ENCODE measurements at places on chromosomes 6 and 20. TPM values are rescaled to one million over a fixed set of nuclear protein-coding genes. Genes with fewer than 3 reads are reported as not detected.

The CAGE1 gene
- not detected for total RNA-seq

The EEF1E1 gene
- 58.1 TPM for total RNA-seq

The TLDC2 gene
- not detected for total RNA-seq

The HDGFL1 gene
- total RNA-seq = not detected

The SIGLEC1 gene
- total RNA-seq = not detected

The TTBK1 gene
- total RNA-seq = 0.12 TPM

- DNase-seq = no peak
Observed at GRCh38 chr20:1183153-1183552, 1.6 kb downstream of the TMEM74B start.

DNA sequence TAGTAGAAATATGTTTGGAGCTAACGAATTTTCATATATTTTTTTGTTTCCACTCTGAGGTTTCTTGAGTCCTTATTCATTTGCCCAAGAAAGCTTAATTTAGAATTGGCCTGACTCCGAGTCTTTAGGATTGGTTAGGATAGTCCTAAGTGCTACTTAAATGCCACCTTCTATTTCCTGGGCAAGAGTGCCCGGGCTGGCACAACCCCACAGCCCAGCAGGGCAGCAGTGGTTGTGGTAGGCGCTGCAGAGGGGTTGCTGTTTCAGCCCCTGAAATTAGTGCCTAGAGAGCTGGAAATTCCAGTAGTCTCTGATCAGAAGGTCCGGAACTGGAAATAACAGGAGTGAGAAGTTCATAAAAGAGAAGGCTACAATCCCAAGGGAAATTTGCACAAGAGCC lies 139.4 kb upstream of the TENT5A start:
- no peak for DNase-seq

GRCh38 chr20:973785-974194 lies 28.3 kb downstream of the RSPO4 start:
- no peak for DNase-seq

DNA sequence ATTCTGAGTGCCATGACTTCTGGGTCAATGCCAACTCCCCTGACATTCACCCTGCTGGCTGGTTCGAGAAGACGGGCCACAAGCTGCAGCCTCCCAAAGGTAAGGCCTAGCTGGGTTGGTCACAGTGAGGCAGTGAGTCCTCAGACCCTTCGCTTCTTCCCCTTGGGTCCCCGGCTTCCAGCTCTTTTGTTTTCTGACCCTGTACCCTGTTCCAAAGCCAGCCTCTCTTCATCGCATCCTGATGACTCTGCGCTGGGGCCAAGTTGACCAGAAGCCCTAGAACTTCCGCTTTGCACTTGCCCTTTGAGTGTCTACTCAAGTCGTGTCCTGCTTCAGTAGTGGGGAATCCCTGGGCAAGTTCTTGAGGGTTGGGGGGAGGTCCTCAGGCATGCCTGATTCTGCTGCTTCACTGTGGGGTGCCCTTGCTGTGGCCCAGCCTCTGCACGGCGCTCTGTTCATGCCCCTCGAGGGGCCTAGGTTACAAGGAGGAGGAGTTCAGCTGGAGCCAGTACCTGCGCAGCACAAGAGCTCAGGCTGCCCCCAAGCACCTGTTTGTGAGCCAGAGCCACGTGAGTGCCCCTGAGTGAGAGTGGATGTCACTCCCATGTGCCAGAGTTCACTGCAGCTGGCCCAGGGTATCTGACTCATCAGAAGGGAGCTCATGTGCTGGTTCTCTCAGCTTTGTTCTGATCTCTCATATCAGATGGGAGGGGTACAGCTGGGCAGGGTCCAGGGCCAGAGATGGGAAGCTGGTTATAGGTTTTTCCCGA lies 23.0 kb downstream of the L3MBTL1 start:
- no peak for DNase-seq

GRCh38 chr20:23624324-23624691 lies 13.4 kb downstream of the CST3 start:
- DNase-seq = no peak

DNA sequence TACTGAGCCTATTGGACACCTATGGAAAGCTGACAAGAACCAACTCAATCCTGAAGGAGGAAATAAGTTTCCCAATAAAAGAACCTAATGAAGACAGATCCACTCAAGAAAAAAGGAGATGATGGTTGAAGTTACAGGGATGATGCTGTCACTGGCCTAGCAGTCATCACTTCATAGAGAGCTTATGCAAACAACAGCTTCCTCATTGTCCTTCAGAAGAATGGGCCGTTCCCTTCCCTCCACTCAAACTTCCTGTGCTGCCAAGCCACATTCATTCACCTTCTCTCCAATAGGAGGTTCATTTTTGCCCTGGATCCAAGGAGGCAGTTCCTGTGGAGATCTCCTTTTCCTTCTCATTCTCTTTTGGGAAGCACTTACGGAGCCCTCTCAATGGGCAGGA lies 13.8 kb upstream of the PM20D2 start:
- DNase-seq = no peak

DNA sequence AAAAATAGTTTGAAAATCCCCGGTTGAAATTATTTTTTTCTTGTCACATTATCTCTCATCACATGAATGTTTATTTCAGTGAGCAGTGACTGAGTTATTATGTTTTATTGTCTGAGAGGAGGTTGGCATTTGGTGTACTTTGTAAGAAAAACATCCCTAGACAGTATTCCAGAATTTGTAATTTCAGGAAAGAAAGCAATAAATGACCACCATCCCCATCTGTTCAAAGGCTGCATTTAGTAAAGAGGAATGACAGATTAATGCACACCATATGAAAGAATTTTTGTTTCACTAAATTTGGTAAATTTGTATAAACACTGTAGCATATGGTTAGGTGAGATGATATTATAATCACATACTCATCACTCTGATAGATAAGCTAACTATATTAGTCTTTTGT lies 57.1 kb upstream of the FUT9 start:
- DNase-seq = no peak

GRCh38 chr6:28478518-28478917 lies 35.2 kb upstream of the ZSCAN23 start:
- no peak for DNase-seq

GRCh38 chr6:11722805-11723631 lies 55.6 kb downstream of the ADTRP start:
- no peak for DNase-seq

GRCh38 chr6:170093658-170094596 lies 197.0 kb downstream of the DLL1 start:
- DNase-seq = no peak

DNA sequence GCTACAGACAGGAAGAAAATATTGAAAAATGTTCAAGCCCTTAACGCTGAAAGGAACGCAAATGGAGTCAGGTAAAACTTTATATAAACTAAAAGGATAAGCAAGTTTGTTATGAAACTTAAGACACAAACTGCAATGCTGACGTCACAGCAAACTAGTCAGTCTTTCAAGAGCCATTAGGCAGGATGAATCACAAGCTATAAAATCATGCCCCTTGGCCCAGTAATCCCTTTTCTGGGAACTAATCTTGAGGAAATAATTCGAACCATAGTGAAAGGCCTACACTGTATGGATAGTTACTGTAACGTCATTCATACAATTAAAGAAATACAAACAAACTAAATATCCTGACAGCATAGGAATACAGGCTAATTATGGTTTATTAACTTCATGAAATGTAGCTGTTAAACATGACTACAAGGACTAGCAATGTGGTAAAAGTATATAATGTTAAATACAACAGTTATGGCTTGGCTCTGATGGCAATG lies 42.7 kb upstream of the HINT3 start:
- peak; percentile 78 for DNase-seq

GRCh38 chr20:1930165-1930564 lies 35.0 kb downstream of the SIRPA start:
- DNase-seq = no peak

DNA sequence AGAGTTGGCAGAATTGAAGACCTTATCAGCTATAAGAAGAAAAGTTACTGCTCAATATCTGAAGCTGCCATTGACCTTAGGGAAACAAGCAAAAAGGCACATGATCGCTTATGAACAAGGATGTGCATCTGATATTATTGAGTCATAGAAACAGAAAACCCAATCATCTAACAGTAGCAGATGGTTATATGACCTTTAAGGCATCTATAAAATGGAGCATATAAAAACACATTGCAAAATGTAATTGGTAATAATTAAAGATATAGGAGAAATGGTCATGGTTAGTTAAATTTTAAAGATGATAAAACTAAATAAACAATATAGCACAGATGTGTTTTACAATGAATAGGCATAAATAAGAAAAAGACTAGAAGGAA lies 260.1 kb upstream of the TAB2 start:
- no peak for DNase-seq

DNA sequence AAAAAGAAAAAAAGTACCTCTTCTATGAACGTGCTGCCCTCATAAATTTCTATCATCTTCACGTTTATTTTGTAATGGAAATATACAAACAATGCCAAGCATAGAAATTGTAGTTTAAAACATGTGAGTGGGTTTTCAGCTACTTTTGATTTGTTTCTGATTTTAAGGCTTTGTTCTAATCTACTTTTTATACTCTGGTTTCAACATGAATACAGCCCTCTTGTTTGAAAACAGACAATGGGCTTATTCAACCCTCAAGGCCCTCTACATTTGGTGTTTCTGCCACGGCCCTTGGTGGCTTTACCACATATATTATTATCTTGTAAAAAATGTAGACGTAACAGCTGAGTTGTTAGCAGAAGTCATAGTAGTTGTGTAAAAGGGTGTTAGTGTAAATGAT lies 153.9 kb downstream of the SOX4 start:
- no peak for DNase-seq

- no peak for DNase-seq
Observed at GRCh38 chr20:43746344-43747137, 19.7 kb upstream of the GTSF1L start.

GRCh38 chr6:101403216-101403945 lies 9.9 kb downstream of the GRIK2 start:
- no peak for DNase-seq

DNA sequence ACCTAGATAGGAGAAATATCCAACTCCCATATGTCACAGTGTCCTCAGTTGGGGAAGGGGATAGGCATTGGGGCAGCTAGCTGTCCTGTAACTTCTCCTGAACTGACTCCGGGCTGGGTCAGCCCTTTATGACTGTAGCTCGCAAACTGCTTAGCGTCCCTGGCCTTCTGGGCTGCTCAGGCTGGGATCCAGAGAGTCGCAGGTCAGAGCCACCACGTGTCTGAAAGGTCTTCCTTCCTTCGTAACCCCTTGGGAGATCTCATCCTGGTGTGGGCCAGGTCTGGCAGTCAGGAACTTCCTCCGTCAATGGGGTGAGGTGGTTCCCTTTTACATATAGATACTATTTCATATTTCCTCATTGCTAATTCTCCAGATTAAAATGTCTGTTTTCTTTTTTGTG lies 28.8 kb upstream of the HINT3 start:
- DNase-seq = no peak

GRCh38 chr6:16420715-16421461 lies 182.5 kb downstream of the GMPR start:
- DNase-seq = no peak

- no peak for DNase-seq
Observed at GRCh38 chr6:62942000-62942399, 269.3 kb upstream of the FKBP1C start.

GRCh38 chr6:168803874-168804273 lies 362.9 kb downstream of the SMOC2 start:
- no peak for DNase-seq

DNA sequence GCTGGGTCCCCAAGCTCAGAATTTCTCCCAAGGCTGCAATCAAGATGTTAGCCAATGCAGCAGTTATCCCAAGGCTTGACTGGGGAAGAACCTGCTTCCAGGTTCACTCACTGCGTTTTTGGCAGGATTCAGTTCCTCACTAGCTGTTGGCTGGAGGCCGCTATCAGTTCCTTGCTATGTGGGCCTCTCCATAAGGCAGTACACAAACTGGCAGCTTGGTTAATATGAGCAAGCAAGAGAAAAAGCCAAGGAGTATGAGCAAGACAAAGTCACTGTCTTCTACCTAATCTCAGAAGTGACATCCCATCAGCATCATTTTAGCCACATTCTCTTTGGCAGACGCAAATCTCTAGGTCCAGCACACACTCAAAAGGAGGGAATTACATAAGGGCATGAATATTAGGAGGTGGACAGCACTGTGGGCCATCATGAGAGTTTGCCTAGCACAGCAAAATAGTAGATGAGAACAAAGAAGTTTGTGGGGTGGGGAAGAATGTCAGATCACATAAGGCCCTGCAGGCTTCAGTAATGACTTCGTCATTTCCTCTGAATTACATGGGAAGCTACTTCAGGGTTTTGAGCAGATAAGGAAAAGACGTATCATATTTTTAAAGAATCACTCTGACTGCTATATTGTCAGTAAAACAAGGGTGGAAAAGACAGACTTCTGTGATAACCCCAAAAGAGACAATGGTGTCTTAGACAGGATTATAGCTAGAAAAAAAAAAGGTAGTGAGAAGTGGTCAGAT lies 25.5 kb downstream of the LMBRD1 start:
- no peak for DNase-seq

- DNase-seq = no peak
Observed at GRCh38 chr6:107666084-107666980, 157.8 kb downstream of the SCML4 start.

GRCh38 chr6:57013521-57013926 lies 33.0 kb upstream of the KIAA1586 start:
- no peak for DNase-seq

DNA sequence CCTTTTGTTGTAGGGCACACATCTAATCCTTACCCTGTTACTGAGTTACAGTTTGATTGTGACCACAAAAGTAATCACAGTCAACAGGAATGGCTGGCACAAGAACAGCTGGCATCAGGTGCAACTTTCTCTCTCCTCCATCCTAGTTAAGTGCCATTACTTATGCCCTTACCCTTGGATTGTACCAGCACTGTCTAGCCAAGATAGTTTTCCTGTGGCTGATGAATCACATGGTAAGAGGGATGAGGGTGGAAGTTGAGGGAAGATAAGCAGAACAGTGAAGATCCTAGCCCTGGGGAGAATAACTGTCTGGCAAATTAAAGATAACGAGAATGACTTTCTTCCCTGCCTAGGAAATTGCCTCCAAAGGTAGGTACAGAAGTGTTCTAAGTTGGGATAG lies 42.0 kb downstream of the RNF217 start:
- no peak for DNase-seq

DNA sequence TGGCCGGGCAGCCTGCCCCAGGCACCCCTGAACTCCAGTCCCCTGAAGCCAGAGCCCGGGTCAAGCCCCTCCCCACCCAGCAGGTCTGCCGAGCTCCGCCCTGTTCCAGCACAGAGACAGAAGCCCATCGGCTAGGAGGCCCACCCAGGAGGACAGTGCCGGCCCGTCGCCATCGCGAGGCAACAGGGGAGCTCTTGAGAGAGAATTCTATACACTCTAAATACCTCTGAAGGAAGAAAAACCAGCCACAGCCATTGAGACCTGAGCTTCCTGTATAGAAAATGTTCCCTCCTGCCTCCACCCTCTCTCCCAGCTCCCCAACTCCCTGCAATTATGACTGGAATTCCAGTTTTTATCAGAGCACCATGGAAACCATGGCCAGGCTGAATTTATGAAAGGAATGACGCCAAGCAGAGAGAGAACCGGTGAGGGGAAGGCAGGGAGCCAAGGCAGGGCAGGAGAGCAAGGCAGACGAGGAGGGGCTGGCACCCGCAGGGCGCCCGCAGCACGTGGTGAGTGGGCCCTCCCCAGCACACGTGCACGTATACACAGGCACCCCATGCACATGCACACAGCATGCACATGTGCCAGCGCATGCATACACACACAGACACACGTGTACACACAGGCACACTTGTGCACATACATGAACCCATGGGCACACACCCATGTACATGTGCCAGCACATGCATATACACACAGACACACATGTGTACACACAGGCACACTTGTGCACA lies 27.6 kb upstream of the MRGBP start:
- DNase-seq = peak; percentile 25

- no peak for DNase-seq
Observed at GRCh38 chr6:156880913-156881312, 103.7 kb downstream of the ARID1B start.

GRCh38 chr6:137749696-137750211 lies 117.3 kb upstream of the TNFAIP3 start:
- DNase-seq = no peak
